RPMI8226 (cell line): ENCODE measurements at places on chromosomes 5 and 9.

DNA sequence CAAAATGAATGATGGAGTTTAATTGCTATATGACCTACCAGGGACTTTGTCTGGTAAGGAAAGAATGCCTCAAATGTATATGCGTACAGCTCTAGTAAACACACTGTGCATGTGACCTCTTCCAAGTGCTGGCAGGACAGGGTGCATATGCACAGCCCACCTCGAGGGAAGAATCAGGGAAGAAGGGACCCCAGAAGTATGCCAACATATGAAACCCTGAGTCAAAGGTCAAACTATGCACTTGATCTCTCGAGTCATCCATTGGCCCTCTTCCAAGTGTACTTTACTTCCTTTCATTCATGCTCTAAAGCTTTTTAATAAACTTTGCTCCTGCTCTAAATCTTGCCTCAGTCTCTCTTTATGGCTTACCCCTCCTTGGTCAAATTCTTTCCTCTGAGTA lies 804.6 kb upstream of the COX7C start:
- DNase-seq = no peak

- DNase-seq = no peak
Observed at GRCh38 chr9:132733260-132733815, 63.1 kb downstream of the GTF3C4 start.

DNA sequence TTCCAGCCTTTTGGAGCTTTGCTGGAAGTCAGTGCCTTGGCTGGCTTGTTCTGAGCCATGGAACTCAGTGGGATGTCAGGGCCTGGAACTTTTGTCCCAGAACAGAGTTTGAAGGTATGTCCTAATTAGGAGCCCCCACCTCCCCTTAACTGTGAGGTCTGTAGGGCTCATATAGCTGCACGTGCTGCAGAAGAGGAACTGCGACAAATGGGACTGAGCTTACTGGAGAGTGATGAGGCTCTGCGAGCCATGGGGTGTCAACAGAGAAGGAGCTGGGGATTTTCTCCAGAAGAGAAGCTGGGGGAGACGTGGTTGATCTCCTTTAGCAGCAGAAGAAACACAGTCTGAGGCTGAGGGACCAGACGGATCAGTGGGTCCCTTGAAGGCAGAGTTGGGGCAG lies 10.9 kb downstream of the TMEM8B start:
- DNase-seq = no peak

- no peak for DNase-seq
Observed at GRCh38 chr9:111743275-111743674, 51.5 kb downstream of the SHOC1 start.

- DNase-seq = no peak
Observed at GRCh38 chr5:52342361-52342760, 445.4 kb upstream of the ITGA1 start.

DNA sequence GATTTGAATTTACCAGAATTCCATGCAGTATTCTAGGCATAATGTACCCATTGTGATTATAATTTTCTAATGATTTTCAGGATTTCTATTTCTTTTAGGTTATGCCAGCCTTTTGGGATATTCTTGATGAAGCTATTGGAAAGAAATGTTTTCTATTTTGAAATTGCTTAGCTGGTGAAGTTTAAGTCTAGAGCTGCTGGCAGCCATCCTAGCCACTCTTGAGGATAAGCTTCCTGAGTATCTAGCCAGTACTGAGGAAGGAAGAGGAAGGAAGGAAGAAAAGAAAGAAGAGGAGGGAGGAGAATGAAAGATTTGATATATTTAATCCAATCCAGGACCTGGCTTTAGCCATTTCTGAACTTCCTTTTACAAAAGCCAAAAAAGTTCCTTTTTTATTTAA lies 142.1 kb upstream of the DAB2 start:
- DNase-seq = no peak

DNA sequence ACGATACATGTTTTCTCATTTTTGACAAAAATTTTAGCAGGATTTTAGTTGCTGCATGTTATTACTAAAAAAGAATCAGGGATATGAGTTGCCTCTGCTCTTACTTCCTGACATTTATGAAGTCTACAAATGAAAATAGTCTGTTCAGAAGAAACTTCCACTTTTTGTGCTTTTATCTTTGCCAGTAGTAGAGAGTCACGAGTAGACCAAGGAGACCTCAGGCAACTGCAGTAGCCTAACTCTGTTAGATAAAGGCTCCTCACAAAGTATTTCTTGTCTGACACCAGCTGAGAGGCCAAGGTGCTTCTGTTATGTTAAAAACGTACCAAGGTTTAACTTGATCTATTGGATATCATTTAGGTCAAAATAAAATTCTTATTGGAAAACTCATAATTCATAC lies 333.9 kb downstream of the NR2F1-AS1 start:
- no peak for DNase-seq

GRCh38 chr5:135032999-135033861 lies 798 bp downstream of the PITX1 start:
- no peak for DNase-seq

DNA sequence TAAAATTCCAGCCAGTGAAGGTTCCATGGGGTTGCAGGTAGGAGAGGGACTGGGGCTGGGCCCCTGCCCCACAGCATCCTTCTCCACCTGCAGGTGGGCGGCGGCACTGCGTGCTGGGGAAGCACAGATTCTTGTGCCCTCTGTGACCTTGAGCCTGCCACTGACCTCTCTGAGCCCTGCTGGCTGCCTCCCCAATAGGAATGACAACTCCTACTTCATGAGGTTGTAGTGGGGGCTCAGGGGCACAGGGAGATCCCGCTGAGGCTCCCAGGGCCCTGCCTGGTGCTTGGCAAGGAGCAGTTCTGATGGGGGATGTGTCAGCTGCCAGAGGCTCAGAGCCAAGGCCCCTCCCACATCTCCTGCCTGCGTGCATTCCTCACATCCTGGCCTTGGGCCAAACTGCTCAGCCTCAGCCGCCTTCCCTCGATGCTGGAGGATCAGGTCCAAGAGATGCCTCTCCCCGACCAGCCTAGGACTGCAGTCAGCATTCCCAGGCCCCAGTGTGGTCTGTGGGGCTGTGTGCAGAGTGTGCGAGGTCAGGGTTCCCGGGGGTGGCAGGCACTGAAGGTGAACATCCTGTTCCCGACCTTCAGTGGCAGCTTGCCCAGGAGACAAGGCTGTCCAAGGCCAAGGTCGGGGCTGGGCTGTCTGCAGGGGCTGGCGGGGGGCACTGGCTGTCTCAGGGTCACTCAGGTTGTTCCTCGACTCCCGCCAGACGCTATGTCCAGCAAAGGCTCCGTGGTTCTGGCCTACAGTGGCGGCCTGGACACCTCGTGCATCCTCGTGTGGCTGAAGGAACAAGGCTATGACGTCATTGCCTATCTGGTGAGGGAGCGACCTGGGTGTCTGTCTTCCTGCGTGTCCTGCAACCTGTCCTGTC lies 7.0 kb downstream of the ASS1 start:
- DNase-seq = peak; percentile 95

- no peak for DNase-seq
Observed at GRCh38 chr9:71223953-71224538, 102.6 kb upstream of the TRPM3 start.

DNA sequence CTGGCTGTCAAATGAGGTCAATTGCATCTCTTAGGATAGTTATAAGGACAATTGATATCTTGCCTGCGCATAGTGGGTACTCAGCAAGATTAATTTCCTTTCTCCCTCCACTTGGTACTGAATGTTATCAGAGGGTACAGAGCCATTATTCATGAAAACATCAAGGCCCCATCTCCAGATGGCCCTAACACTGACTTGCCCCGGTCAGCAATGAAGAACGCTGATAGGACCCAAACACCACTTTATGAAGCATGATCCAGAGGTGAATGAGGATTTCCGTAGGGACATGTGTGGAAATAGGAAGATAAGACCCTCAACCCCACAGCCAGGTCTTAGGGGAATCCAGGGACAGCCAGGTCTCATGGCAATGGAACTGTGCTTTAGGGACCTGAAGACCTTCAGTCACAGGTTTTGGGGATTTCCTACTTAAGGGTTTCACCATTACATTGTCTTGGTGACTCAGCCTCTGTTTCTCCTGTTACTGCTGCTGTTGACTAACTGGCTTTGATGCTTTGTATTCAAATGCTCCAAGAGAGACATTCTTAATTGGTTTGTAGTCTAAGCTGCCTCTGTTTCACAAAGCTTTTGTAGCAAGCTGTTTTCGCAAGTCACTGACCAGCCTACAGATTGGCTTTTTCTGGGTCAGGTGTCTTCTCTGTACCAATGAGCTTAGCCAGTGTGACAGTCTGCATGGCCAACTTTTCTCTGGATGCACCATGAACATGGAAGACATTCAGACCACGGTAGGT lies 35.3 kb upstream of the IQGAP2 start:
- no peak for DNase-seq

GRCh38 chr5:180873615-180874520 lies 12.8 kb upstream of the ZFP62 start:
- DNase-seq = peak; percentile 63

DNA sequence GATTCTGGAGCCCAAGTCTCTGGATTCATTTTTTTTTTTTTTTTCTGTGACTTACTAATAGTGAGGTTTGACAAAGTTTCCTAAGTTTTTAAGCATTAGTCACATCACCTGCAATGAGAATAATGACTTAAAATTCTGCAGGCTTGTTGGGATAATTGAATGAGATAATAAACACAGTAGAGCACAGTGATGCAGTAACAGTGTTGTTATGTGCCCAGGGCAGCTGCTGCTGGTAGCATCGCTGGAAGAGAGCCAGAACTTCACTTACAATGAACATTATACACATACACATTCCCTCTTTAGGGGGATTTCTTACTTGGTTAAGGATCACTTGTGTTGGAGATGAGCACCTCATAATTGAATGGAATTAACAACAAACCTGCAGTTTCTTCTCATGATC lies 78.9 kb downstream of the ALDH7A1 start:
- DNase-seq = peak; percentile 9

GRCh38 chr9:95764533-95765319 lies 110.8 kb upstream of the ERCC6L2 start:
- no peak for DNase-seq

GRCh38 chr5:123681061-123681460 lies 169.1 kb downstream of the CSNK1G3 start:
- DNase-seq = no peak

- DNase-seq = no peak
Observed at GRCh38 chr5:111280282-111280951, 56.2 kb downstream of the CAMK4 start.

- DNase-seq = no peak
Observed at GRCh38 chr9:105313238-105313637, 68.8 kb downstream of the SLC44A1 start.

- DNase-seq = no peak
Observed at GRCh38 chr9:19074836-19075235, 25.6 kb downstream of the RRAGA start.

DNA sequence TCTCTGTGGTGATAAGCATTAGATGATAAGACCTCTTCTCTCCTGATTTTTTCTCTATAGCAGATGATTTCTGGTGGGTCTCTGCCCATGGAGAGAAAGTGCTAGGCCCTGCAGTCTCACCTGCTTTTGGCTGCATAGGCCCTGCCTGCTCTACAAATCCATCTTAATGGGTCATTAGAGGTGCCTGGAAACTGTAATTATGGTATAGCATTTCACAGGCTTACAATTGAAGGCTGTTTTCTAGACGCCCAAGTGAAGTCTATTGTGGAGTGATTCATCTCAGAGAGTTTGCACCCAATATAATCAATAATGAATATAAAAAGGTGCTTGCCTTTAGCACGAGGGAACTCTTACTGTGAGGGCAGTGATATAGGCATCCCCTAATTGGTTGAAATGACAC lies 33.8 kb downstream of the NEUROG1 start:
- no peak for DNase-seq

DNA sequence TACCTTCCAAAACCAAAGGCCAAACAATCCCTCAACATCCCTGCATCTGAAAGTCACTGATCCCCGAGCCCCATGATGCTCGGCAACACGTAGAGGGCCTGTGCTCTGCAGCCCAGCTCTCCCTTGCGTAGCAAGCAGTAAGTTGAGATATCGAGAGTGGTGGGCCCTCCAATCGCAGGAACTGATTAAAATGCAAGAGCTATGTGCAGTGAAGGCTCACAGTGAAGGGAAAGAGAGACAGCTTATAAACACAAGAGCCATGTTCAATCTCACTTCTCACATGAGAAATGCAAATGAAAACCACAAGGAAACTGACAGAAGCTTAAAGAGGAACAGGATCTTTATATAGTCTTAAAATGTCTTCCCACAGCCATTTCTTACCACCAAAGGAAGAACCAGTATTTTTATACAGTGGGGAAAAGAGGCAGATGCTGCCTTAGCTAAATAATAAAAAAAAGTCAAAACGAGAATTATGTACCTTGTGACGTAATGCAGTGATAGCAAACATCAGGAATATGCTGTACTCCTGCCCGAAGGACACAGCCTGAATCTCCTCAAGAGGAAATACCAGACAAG lies 24.6 kb downstream of the TTF1 start:
- no peak for DNase-seq

- no peak for DNase-seq
Observed at GRCh38 chr5:132438917-132439316, 51.7 kb downstream of the IRF1 start.

DNA sequence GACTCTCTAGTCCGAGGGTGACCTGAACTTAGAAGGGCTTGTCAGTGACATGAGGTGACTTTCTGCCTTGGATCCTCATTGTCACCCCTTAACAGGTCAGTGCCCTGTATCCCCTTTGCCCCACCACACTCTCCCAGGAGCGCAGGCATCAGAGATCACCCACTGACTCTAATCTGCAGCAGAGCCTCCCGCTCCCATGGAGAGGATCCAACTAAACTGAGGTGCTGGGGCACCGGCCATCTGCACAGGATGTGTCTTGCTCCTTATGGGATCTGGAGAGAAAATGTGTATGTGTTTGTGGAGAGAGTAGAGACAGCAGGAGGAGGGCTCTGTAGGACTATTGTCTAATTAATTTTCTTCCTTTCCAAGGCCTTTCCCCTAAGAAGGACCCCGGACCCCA lies 213.7 kb downstream of the ROR2 start:
- no peak for DNase-seq

DNA sequence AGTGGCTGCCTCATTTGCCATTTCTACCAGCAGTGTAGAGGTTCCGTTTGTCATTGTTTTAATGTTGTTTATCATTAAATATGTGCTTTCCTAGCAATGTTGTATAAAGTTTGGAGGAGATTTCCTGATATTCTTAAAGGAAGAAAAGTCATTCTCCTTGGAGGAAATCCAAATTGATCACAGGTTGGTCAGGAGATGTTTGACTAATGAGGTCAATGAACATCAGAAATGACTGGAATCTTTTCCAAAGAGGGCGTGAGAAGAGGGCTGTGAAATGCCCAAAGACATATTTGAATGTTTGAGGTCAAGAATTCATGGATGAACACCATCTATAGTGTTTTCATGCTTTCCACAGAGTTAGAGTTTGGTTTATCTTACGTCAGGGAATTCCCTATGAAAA lies 471.3 kb downstream of the MAT2B start:
- no peak for DNase-seq

DNA sequence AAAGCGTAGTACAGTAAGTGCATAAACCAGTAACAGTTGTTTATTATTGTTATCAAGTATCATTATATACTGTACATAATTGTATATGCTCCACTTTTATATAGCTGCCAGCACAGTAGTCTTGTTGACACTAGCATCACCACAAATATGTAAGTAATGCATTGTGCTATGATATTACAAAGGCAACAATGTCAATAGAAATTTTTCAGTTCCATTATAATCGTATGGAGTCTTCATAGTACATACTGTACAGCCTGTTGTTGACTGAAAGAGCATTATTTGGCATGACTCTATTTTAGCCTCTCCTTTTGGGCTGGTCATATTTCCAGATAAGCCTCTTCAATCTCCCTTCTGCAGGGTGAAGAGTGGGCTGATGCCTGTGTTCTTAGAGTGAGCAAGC lies 40.4 kb downstream of the CFAP95 start:
- no peak for DNase-seq
